Stimulated activated CD8-positive, alpha-beta memory T cell treated with anti-CD3 and anti-CD28 coated beads, Interleukin-4, amount 100 ng/mL, for 4 hours (primary cell): ENCODE measurements at places on chromosomes 2 and 18.

DNA sequence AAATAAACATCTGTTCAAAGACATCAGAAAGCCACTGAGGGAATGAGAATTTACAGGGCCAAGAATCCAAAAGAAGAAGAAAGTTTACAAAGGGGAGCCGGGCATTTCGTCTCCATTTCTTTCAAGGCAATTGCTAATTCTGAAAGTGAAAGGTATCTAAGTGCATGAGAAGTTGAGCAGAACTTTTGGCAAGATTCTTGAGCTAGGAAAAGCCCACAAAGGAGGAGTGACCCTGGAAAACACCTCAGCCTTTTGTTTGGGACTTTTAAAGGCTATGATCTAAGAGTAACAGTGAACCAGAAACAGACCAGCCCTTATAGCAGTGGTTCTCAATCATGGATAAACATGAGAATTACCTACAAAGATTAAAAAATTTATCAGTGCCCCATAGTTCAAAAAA lies 87.4 kb downstream of the MDH1 start:
- no peak for DNase-seq

DNA sequence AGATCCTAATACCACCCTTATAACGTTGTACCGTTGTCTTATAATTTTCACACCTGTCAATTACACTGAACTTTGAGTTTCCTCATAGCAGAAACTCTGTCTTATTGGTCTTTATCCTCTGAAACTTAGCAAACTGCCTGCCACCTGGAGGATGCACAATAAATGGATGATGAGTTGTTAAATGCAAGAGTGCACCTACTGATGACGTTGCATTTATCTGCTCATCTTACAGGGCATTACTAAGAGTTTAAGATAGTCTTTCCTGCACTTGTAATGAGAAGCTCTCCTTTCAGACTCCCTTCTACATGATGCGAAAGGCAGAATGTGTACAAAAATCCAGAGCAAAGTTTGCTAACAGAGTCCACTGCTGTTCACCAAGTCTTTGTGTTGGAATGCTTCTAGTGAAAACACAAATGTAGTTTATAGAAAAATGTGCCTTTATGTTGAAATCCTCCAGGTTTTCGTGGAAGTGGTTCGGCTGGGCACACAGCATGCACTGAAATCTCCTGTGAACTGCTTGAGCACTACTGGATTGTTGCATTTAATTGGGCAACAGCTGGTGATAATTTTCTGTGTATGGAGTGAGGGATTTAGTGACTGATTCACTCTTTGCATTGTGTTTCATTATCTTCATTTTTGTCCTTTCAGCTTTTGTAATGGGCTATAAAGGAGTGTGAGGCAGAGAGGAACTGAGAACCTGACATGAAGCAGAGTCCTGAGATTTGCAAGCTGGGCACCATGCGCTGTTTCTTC lies 665.8 kb upstream of the ID2 start:
- no peak for DNase-seq

DNA sequence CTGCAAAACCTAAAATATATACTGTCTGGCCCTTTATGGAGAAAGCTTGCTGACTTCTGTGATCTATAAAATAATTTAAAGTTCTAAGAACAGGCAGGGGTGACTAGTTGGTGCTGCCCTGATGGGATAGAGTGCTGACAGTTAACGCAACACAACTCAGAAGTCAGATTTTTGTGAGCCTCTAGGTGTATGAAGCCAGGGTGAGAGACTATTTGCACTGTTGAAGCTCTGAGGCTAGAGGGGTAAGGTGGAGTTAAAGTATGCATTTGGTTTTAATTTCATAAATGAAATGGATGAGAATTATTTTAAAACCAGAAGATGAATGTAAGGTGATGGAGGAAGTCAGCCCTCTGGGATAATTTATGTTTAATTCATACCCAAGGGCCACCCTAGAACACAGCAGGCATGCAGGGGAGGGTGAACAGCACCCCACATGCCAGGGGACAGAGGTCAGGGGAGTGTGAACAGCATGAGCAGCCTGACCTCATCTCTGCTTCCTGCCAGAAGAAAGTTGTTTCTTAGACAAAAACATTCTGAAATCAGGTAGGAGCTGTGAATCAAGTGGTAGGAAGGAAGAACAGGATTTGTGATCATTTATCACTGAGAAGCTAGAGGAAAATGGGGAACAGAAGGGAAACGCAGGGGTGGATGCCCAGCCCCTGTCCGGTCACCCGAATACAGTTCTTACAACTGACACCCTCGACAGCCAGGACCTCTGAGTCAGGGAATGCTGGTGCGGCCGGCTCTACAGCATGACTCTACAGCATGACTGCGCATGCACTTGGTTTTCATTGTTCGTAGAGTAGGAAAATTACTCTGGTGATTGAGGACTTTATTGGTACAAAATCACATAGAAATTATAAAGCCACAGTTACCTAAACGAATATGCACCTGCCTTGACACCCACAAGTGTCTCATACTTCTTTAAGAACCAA lies 93.1 kb downstream of the MBP start:
- no peak for DNase-seq

- no peak for DNase-seq
Observed at GRCh38 chr2:237051861-237052260, 33.8 kb upstream of the COPS8 start.

DNA sequence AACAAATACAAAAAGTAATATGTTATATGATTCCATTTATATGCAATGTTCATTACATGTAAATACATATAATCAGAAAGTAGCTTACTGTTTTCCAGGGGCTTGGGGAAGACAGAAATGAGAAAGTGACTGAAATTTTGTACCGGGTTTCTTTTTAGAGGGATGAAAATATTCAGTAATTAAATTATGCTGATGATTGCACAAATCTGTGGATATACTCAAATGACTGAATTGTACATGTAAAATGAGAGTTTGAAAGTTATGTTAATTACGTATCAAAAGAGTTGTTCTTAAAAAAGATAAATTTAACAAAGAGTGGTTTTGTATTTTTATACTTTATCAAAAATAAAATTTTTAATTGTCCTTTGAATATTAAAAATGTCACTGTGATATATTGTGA lies 856.3 kb downstream of the DSC3 start:
- DNase-seq: no peak

DNA sequence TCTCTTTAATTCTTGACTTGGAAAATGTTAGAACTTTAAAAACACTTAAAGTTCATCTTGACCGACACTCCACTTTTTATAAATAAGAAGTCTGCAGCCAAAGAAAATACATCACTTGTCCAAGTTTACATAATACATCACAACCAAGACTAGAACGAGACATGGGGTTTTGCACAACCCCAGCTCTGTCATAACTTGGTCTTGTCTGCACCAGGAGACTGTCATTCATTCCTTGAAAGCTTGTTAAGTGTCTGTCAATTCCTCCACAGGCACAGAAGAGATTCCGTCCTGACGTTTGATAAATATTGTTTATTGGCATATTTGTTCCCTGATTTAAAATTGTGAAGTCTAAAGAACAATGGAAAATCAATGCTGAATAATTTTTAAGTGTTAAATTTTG lies 139.5 kb upstream of the SETBP1 start:
- DNase-seq: no peak

DNA sequence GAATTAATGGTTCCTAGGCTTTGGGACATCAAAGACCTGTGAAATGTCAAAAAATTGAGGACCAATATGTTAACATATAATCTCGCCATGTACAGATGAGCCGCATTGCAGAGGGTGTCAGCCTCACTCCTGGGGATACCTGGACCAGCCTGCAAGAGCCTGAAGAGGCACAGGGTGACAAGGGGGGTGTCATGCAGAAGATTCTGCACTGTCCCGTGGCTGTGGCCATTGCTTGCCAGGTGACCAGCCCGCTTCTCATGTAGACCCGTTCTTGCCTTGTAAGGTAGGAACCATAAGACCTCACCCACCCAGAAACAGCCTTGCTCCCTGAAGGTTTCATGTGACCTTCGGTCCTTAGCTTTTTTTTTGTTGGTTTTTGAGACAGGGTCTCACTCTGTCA lies 37.5 kb downstream of the TMEM37 start:
- DNase-seq: no peak

GRCh38 chr2:46564811-46565241 lies 85.5 kb downstream of the TMEM247 start:
- DNase-seq: no peak

- DNase-seq: no peak
Observed at GRCh38 chr18:10351219-10351818, 103.1 kb upstream of the APCDD1 start.

DNA sequence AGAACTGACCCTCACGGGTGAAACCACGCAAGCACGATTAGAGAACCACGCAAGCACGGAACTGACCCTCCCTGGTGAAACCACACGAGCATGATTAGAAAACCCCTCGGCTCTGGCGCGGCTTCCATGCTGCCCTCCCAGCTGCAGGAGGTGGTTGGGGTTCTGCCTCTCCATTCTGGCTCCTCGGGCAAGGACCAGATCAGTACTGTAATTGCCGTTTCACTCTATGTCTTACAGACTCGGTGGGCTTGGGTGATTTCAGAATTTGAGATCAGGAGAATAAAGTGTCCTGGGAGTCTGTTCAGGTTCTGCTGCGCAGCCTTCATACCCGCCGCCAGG lies 58.3 kb upstream of the KCNG2 start:
- no peak for DNase-seq

GRCh38 chr2:51953931-51954330 lies 922.0 kb upstream of the NRXN1 start:
- DNase-seq: no peak

DNA sequence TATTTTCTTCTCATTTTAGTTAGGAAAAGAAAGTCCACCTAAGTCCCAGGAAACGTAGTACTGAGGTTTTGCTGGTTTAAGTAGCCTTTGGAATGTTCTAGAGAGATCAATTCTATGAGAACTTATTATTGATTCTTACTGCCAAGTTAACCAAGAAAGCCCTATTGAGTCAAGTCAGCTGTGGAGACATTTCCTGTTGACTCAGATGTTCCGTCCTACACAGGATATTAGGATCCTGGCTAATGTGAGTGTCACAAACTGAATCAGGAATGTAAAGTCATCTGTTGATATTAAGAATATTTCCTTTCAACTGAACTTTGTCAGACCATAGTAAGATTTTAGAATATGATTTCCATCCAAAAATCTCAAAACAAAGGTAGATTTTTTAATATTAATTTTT lies 654.3 kb downstream of the LRRTM4 start:
- no peak for DNase-seq

GRCh38 chr2:239774933-239775622 lies 250.1 kb downstream of the NDUFA10 start:
- DNase-seq: no peak

- no peak for DNase-seq
Observed at GRCh38 chr2:45134726-45135125, 125.5 kb upstream of the SIX2 start.

DNA sequence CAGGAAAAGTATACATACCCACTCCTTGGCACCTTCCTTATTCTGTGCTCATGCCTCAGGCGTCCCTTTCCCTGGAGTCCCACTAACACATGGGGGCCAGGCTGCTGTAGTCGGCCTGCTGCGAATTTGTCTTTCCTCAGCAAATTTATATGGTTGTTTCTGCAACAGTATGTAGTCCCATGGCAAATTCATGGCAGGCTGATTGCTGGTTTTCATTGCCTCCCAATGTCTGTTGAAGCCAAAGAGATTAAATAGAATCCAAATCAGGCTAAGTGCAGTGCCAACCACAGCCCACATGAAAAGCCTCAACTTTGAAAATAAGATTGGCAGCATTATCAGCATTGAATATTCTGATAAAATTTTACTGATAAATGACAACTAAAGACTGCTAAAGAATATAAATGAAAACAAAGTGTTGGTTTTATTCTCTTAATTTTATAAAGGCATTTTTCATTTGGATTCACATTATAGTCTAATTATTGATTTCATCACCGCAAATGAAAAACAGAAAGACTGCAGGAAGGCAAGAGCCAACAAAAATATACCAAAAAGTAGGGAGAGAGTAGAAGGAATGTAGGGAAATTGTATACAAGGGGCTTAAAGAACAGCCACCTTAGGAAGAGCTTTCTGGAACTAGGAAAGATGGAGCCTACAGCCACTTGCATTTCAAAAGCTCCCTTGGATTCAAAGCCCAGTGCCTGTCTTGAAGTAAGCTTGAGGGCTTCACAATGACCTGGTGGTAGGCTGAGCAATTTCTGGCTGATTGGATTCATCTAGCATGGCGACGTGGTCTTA lies 283.7 kb upstream of the MMADHC start:
- DNase-seq: no peak

- DNase-seq: no peak
Observed at GRCh38 chr2:89850881-89851582, 1159.6 kb downstream of the RPIA start.

DNA sequence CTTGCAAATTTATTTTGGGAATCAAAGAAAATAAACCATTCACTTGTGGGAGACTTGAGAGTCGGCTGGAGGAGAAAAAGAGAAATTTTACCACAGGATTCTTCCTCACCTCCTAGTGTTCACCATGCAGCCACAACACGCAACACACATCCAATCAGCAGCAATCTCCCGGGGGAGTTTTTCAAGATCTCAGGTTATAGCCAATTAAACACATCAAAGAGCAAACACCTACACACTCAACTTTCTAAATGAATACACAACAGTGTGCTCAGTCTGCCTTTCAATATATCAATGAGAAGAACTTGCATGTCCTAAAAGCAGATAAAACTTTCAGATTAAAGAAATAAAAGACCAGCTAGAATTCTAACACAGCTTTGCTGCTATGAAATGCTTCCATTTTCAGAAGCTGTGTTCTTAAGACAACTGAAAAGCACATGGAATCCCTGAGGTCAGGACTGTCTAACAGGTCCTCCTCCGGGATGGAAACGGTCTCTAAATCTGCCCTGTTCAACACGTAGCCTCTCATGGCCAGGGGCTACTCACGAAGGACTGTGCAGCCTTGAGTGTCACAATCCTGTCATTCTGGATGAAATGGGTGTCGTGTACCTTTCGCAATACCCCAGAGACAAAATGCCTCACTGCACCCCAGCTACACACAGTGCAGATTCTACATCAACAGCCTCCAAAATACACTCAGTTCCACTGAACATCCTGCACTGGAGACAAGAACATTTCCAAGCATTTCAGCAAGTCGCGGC lies 84.2 kb downstream of the ZNF516 start:
- no peak for DNase-seq

GRCh38 chr2:176242276-176242675 lies 27.0 kb upstream of the MTX2 start:
- DNase-seq: no peak
